Dorsolateral prefrontal cortex (tissue), 122 donors: ENCODE measurements at places on chromosomes 1 and 21. TPM values are rescaled to one million over a fixed set of nuclear protein-coding genes. Genes with fewer than 3 reads are reported as not detected.
A peak's percentile ranks its signal among the peaks of the same experiment; 100 is the strongest.

GRCh38 chr21:36145259-36145658 lies 10.4 kb downstream of the CBR3 start:
- DNase-seq = no peak

DNA sequence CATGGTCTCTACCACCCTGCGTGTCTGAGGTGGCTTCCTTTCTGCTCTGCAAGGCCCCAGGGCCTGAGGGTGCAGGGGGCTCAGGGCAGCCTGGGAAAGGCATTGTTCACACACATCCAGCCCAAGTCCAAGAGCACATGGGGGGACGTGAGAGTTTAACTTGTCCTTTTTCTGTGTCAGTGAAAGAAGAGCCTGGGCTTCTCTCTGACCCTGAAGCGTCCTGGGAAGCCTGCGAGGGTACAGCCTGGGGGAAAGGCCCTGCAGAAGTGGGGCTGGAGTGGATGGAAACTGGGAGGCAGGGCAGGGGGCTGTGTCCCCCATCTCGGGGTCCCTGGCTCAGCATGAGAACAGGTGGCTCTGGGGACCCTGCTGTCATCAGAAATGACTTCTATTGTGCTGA lies 181.6 kb downstream of the PRDM16 start:
- DNase-seq = no peak

- no peak for DNase-seq
Observed at GRCh38 chr1:205442051-205442725, 13.7 kb downstream of the BLACAT1 start.

- no peak for DNase-seq
Observed at GRCh38 chr1:231971397-231972110, 345.0 kb downstream of the DISC1 start.

- DNase-seq = peak; percentile 67
Observed at GRCh38 chr1:229856009-229856650, 210.9 kb upstream of the GALNT2 start.

Gene FAM151A
- total RNA-seq = not detected
